Myocyte (in vitro differentiated cells): ENCODE measurements at places on chromosomes 5 and 9.

DNA sequence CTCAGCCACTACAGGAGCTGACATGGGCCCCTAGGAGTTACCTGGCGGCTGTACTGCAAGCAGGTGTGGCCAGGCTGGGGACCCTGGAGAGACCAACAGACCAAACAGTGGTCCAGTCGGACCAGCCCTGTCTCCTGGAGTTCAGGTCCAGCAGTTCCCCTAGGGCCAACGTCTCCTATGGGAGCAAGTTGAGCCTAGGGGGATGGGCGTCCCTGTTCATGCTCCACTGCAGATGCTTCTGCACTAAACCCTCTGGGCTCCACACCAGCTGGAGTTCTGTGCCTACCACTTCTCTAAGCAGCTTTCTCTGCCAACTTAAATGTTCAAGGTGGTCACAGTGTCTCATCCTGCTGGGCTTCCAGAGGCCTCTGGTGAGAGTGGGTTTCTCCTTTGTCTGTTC lies 20.6 kb upstream of the OMD start:
- DNase-seq: no peak

- DNase-seq: no peak
Measured at GRCh38 chr5:58064801-58065200, 395.1 kb downstream of the PLK2 start.

DNA sequence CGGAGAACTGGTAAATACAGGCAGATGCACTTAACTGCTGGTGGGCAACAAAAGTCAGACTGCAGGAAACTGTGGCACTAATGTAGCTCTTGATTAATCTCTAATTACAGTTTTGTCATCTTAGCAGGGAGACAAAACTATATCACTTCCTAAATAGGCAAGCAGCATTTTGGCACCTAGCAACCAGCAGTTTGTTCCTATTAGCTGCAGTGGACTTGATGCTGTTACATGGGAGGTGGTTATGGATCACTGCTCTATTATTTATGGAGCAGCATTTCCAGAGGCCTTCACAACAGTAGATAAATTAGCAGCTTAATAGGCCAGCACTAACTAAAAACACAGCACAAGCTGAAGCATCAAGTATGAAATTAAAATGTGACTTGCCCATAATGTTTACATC lies 518.3 kb upstream of the ITGA1 start:
- no peak for DNase-seq

GRCh38 chr5:125201446-125202052 lies 455.1 kb upstream of the ZNF608 start:
- DNase-seq: no peak

DNA sequence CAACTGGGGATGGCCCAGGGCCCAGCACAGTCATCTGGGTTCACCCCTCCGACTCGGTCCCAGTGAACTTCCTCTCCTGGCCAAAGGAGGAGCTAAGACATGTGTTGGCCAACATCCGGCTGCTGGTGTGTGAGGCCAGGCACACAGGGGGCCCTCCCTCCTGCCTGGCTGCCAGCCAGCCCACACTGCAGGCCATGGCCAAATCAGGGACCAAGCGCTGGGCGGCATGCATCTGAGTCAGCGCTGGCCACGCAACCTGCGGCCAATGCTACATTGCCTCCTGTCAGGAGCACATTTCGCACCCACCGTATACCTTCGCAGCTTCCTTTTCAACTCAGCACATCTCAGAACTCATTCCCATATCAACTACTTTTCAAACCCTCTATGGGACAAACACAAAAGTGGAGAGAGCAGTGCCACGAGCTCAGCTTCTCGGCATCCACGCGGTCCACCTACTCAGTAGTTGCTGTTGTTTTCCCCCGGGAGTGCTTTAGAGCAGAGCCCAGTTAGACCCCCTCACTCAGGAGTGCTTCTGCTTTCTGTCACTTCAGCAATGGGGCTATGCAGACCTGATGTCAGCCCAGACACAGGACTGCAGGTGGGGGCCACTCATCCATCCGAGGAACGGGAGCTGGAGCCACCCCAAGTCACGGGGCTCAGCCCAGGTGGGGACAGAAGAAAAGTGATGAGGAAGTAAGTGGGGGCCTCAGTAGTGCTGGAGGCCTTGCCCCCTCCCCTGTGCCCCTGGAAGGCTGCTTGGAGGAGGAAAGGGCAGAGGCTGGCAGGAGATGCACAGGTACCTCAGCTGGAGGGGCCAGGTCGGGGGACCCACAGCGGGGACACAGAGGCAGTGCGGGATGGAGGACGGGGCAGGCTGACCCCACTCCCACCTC lies 13.9 kb downstream of the NINJ1 start:
- peak; percentile 96 for DNase-seq

GRCh38 chr5:153618867-153619266 lies 128.4 kb downstream of the GRIA1 start:
- DNase-seq: peak; percentile 29

- DNase-seq: no peak
Measured at GRCh38 chr9:37437621-37438020, 15.1 kb downstream of the GRHPR start.

GRCh38 chr5:121006217-121006616 lies 542.1 kb downstream of the PRR16 start:
- DNase-seq: no peak

- no peak for DNase-seq
Measured at GRCh38 chr5:95862671-95863382, 40.3 kb upstream of the GLRX start.

DNA sequence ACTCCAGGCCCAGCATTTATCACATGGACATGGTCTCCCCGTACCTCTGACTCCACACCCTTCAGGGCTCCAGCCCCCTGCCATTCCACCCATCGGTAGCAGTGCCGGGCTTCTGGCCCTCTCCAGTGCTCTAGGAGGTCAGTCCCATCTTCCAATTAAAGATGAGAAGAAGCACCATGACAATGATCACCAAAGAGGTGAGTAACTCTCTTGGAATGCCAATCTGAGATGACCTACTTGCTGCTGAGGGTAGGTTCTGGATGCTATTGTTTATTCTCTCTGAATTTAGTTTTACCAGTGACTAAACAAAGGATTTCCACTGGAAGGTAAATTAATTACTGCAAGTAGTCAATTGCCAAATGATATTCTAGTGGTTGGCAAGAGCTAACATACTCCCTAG lies 80.8 kb downstream of the TLE4 start:
- no peak for DNase-seq

- no peak for DNase-seq
Measured at GRCh38 chr5:169001394-169001793, 299.5 kb downstream of the SLIT3 start.

GRCh38 chr5:153461341-153461740 lies 29.1 kb upstream of the GRIA1 start:
- no peak for DNase-seq

DNA sequence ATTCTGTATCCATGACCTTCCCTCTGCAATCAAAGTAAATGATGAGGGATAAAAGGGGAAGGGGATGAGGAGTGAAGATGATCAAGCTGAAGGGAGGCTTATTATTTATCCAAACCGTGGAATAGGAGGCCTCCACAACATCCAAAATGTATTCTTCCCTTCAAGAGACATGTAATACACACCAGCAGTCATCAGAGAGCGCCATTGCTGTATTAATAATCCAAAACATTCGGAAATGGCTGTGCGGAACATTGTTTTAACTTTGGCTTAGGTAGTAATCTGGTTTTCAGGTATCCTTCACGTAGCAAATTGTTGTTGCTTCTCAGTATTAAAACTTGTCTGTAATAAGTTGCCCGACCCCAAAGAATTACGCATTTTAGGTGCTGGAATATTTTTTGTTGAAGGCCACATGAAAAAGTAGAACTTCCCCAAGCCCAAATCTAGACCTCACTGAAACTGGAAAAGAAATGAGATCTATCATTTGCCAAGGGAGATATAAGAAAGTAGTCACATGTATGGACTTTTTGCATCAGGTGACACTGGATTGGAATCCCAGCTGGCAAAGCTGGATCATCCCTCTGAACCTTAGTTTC lies 2.6 kb upstream of the BOD1 start:
- DNase-seq: peak; percentile 73

- peak; percentile 73 for DNase-seq
Measured at GRCh38 chr9:14097215-14097614, 216.7 kb downstream of the NFIB start.

DNA sequence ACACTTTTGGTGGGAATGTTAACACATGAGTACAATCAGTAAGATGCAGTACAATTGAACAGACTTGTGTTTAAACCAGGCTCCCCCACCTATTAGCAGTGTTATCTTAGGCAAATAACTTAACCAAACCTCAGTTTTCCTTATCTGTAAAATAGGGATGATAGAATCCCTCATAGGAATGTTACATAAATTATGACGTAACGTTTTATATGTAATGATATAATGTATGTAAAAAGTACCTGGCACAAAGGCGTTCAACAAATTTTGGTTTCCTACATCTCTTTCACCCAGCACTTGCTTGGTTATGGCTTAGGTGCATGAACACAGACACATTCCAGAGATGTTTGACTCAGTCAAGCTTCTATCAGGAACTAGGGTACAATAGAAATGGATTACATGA lies 26.7 kb upstream of the IL33 start:
- DNase-seq: no peak

DNA sequence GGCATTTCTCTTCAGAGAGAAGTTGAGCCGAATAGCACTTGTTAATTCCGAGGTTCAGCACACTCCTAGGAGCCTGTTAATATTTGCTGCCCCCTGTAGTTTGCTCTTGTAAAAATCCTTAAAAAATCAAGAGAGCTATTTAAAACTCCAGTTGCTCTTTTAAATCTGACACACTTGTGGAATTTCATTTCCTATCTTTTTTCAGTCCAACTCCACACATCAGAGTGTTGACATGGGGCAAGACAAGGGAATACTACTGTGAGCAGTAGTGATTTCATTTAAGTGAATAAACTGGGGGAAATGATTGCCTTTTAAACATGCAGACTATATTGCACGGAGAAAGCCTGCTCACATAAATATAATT lies 1096.3 kb upstream of the DMAC1 start:
- no peak for DNase-seq

- no peak for DNase-seq
Measured at GRCh38 chr9:119839888-119840287, 470.7 kb upstream of the BRINP1 start.

- DNase-seq: no peak
Measured at GRCh38 chr9:116566677-116567488, 120.2 kb upstream of the TRIM32 start.

DNA sequence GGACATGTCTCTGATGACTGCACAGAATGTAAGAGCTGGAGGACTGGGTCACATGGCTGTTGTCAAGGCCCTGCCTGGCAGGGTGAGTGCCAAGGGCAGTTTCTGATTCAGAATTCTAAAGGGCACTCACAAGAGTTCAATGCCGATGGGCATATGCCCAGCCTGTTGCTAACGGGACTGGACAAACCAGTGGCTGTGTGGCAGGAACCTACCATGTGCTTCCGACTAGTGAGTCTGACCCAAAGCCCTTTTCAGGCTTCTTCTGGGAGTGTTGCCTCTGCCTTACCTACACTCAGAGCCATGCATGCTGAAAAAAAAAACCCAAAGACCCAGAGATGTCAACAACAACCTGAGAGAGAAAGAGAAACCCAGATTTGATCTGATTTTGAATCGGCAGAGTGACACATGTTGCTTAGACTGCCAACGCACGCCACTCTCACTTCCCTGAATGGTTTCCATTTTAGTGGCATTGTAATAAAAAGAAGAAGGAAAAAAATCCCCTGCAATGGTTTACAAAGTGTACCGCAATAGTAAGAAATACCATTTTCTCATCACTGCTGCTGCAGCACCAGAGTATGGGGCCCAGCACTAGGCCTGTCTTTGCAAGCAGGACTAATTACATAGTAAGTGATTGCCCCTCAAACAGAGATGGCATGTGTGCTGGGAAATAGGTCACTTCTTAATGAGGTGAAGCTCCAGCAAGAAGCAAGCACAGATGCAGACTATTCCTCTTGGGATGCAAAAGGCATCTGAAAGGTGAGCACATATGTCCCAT lies 194.3 kb downstream of the PALM2AKAP2 start:
- DNase-seq: no peak

- peak; percentile 41 for DNase-seq
Measured at GRCh38 chr5:36607838-36608783, 1.7 kb downstream of the SLC1A3 start.

DNA sequence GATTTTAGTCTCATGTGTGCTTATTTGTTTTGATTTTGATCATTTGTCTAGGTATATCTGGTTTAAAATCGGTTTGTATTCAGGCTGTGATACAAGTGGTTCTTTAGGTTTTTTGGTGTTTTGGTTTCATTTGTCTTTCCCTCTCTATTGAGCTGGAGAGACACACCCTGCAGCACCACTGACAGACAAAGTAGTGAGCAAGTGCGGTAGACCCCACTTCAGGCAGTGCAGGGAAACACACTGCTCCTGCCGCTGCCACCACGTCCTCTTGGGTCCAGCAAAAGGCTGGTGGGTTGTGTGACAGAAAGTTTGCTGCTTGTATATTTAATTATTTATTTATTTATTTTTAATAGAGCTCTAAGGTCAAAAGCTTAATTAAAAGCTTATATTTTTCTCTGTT lies 801.0 kb downstream of the NR2F1-AS1 start:
- DNase-seq: no peak

DNA sequence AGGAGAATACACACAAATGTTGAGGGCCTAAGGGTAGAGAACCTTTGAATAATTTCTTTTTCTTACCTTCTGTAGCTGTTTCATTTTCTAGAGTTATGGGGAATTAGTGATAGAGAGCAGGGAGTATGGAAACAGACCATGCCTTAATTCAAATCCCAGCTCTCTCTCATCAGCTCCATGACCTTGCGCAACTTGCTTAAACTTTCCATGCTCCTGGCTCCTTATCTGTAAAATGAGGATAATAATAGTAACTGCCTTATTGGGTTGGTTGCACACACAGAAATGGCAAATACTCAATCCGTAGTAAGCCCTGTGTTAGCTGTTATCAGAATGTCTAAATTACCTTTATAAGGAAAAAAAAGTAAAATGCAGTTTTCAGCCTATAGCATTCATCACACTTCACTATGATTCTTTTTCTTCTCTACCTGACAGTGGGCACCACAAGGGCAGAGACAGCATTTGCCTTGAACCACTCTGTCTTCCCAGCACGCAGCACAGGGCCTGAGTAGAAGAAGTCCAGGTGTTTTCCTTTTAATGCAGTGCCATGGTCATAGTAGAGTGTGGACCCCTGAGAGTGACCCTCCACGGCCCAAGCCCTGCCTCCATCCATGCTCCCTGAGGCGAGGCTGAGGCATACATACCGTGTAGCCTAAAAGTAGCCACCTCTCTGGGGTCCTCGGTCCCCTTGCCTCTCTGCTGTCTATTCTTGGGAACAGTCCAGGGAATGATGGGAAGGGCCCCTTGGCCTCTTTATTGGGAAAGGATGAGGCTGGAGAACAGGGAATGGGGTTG lies 17.4 kb downstream of the C5orf15 start:
- DNase-seq: no peak

DNA sequence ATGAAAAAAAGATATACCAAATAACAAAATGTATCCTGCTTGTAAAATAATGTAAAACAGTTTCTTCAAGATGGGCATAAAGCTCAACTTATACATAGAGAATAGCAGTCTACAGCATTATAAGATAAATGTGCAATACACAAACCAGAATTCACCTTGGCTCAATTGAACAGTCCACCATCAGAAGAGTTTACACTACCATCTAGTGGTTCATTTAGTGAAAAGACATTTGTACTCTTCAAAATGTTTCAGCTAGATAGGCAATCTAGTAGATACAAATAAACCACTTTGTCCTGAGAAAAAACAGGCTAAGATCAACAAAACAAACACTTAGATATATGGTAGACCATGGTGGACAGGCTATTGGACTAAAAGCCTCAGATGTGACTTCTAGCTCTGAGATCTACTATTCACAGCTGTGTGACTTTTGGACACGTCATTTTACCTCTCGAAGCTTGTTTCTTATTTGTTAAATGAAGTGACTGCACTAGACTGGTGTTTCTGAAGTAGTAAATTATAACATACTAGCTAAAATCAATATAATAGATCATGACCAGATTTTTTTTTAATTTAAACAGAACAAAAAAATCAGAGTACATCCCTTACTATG lies 22.1 kb upstream of the TPD52L3 start:
- peak; percentile 54 for DNase-seq
